Gastrocnemius medialis (tissue), 4 donors: ENCODE measurements at places on chromosomes 3 and 15. TPM values are rescaled to one million over a fixed set of nuclear protein-coding genes. Genes with fewer than 3 reads are reported as not detected.

The TGM5 gene
- total RNA-seq, result not detected

The CPB1 gene
- 0.76 TPM for total RNA-seq

The EOMES gene
- total RNA-seq, result not detected

GRCh38 chr3:191753196-191753595 is 292.2 kb downstream of the PYDC2 start:
- H3K27me3 ChIP-seq, result no peaks in the 10 kb centered on the region
- no peak overlapping the region for H3K27ac ChIP-seq
- H3K4me1 ChIP-seq, result no peaks in the 10 kb centered on the region
- no peak for DNase-seq
- H3K36me3 ChIP-seq, result no peaks in the 10 kb centered on the region

GRCh38 chr3:38543586-38543985 is 47.4 kb downstream of the EXOG start:
- DNase-seq, result peak; percentile 36
- peaks cover 24% of the 10 kb centered on the region for H3K4me1 ChIP-seq
- H3K27ac ChIP-seq, result no peak overlapping the region
- no peak overlapping the region for H3K4me3 ChIP-seq
- H3K36me3 ChIP-seq, result no peaks in the 10 kb centered on the region

GRCh38 chr3:172233474-172234277 is 194.3 kb downstream of the FNDC3B start:
- H3K27ac ChIP-seq, result no peak overlapping the region
- H3K4me1 ChIP-seq, result peaks cover 26% of the 10 kb centered on the region
- H3K36me3 ChIP-seq, result no peaks in the 10 kb centered on the region
- no peaks in the 10 kb centered on the region for H3K27me3 ChIP-seq
- no peak for DNase-seq

GRCh38 chr15:76024021-76024768 is 12.0 kb upstream of the NRG4 start:
- DNase-seq, result no peak
- H3K36me3 ChIP-seq, result no peaks in the 10 kb centered on the region
- H3K27ac ChIP-seq, result no peak overlapping the region
- no peaks in the 10 kb centered on the region for H3K27me3 ChIP-seq
- no peaks in the 10 kb centered on the region for H3K4me1 ChIP-seq

DNA sequence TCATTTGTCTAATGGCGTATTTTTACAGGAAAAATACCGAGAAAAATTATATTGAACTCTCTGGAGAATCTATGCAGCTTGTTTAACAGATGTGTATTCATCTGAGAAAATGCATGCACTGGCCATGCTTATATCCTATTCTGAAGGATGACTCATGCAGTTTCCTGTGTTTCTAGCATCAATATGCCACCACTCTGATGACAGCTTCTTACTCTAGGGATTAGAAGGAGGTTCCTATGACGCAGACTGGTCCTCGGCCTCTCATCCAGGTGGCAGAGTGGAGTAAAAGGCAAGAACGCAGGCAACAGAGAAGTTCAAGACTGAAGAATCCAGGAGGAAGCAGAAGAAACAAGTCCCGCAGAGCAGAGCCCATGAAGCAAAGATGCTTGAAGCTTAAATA is 910.0 kb upstream of the ROBO1 start:
- no peak for DNase-seq
- H3K27ac ChIP-seq, result no peak overlapping the region
- no peaks in the 10 kb centered on the region for H3K27me3 ChIP-seq
- no peaks in the 10 kb centered on the region for H3K36me3 ChIP-seq

- DNase-seq, result no peak
- H3K4me1 ChIP-seq, result no peaks in the 10 kb centered on the region
- H3K27me3 ChIP-seq, result no peaks in the 10 kb centered on the region
- no peaks in the 10 kb centered on the region for H3K36me3 ChIP-seq
Measured at GRCh38 chr3:95029644-95030043, 966.8 kb downstream of the NSUN3 start.

GRCh38 chr3:53795789-53796560 is 50.2 kb downstream of the CHDH start:
- H3K27ac ChIP-seq, result no peak overlapping the region
- peaks cover 2% of the 10 kb centered on the region for H3K27me3 ChIP-seq
- no peak for DNase-seq
- H3K4me1 ChIP-seq, result no peaks in the 10 kb centered on the region
